NT2/D1 (cell line): ENCODE measurements at places on chromosomes 4 and X.

GRCh38 chr4:7429601-7430078 lies 5.1 kb downstream of the PSAPL1 start:
- no peak for DNase-seq

- DNase-seq, result no peak
These were observed 87.6 kb downstream of the JAKMIP1 start for GRCh38 chr4:6112606-6113290.

- DNase-seq, result no peak
These were observed 154.3 kb upstream of the EDNRA start for GRCh38 chr4:147326591-147326990.

GRCh38 chr4:15884666-15885065 lies 53.9 kb downstream of the FGFBP1 start:
- DNase-seq, result no peak

DNA sequence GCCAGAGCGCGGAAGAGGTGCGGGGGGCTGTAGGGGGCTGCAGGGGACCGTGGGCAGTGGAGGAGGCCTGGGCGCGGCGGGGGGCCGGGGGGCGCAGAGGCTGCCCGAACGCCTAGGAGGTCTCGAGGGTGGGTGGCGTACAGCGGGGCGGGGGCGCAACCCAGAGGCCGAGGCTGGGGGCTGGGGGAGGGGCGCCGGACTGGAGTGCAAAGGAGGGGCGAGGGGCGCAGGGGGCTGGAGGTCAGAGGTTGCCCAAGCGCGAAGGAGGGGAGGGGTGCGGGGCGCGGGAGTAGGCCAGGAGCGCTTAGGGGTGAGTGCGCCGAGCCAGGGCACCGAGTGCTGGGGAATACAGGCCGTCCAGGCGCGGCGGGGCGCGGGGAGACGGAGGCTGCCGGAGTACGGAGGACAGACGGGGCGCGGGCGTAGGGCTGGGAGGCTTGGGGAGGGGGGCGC lies 255 bp downstream of the GYG2 start:
- peak; percentile 25 for DNase-seq

DNA sequence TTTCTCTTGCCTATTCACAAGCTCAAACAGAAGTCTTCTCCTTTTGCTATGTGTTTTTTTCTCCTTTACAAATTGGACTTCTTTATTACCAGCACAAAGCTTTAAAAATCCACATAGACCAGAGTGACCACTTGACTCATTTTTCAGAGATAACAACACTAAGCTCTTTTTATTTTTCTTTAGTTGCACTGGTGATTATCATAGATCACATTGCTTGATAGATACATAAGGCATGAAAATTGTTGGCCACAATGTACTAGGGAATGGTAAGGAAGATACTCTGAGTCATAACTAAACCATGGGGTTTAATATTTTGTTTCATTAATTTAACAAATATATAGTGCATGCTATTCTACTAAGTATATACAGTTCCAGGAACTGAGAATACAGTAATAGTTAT lies 159.0 kb downstream of the GASK1B start:
- no peak for DNase-seq

DNA sequence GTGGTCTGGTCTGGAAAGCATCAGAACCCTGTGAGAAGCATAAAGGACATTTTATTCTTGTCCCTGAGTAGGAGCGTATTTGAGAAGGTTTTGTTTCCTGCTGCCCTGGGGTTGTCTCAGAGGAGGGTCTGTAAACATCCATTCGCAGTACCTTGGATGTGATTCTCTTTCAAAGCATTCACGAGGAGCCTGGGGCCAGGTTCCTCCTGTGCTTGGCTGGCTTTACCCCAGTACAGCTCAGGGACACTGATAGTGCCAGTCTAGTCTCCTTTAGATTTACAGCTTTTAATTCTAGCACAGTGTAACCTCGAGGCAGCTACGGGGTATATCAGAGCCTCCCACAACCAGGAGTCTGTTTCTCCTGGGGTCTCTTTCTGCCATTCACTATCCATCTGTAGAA lies 2.7 kb downstream of the CLRN2 start:
- DNase-seq, result peak; percentile 44

- DNase-seq, result no peak
These were observed 50.5 kb upstream of the OGT start for GRCh38 chrX:71482228-71482958.

DNA sequence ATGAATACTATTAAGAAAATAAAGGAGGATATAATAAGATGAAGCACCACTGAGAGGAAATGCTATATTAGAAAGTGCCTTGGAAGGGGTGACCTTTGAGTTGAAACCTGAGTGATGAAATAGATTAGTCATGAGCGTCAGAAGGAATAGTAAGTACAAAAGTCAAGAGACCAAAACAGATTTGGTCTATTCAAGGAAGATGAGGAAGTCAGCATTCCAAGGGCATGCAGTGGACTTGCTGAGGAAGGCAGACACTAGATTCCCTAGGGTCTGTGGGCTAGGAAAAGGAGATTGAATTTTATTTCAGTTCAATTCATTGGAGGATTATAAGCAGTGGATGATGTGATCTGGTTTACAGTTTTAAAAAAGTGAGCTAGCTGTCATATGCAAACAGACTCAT lies 73.0 kb upstream of the WDFY3 start:
- DNase-seq, result no peak
